ENCODE measurements at places on chromosomes 5 and 9.

DNA sequence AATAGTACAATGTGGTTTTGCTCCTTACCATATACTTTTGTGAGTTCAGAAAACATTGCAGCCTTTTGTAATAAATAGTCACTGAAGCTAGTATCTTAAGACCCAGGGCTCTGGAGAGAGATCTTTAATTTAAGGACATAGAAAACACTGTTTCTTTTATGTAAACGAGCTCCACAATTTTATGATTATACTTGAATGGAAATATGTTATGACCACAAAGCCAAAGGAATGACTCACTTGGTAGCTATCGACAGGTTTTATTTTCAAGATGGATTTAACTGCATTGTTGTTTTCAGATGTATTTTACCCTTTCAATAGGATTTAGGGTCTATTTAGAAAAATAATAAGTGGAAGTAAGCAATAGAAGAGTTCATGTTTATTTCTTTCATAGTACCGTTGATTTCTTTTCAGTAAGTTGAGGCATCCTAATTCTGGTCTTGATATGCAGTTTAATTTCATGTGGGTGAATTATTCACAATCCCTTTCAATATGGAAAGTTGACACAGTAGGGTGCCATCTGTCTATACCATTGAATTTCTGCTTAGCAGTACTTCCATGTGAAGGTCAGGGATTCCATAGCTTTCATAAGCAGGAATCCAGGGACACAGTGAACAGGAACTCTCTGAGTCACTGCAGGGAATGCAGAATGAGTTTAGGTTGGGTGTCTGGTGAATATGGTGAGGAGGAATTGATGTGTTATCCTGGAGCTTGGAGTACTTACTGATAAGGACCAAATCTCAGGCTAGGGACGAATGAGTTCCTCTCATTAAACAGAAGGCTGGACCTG is 157.6 kb downstream of the CD180 start:
- H3K27ac ChIP-seq = no peak overlapping the region
- H3K27me3 ChIP-seq = no peaks in the 10 kb centered on the region
- H3K4me1 ChIP-seq = no peaks in the 10 kb centered on the region

DNA sequence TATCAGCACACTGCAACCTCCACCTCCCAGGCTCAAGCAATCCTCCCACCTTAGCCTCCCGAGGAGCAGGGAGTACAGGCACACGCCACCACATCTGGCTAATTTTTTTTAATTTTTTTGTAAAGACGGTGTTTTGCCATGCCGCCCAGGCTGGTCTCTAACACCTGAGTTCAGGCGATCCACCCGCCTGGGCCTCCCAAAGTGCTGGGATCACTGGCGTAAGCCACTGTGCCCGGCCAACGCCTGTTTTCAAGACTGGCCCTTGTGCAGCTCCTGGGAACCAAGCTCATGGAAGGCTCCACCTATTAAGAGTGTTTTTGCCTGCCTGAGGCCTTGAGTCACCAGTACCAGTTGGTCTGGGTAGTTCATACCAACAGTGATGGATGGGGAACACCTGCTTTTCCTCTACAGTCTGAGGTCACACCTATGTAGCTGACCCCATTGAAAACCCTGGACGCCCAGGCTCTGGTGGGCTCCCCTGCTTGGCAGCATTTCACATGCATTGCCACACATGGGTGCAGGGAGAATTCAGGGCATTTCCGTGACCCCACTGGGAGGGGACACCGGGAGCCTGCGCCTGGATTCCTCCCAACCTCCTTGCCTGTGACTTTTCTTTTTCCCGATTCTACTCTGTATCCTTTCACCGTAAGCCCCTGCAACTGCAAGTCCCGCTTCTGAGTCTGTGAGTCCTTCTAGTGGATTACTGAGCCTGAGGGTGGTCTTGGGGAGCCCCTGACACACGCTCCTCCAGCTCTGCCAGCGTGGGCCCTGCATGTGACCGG is 63.5 kb downstream of the ZNF354C start:
- H3K27ac ChIP-seq = no peak overlapping the region
- DNase-seq = no peak
- no peak overlapping the region for H3K4me3 ChIP-seq

GRCh38 chr9:124442379-124442778 is 7.9 kb upstream of the ADGRD2 start:
- no peaks in the 10 kb centered on the region for H3K4me1 ChIP-seq
- H3K4me3 ChIP-seq = no peak overlapping the region
- no peak overlapping the region for H3K27ac ChIP-seq
- H3K27me3 ChIP-seq = peaks cover 15% of the 10 kb centered on the region
- no peak for DNase-seq

GRCh38 chr9:85536076-85536475 is 205.7 kb downstream of the AGTPBP1 start:
- H3K27ac ChIP-seq = no peak overlapping the region
- no peak overlapping the region for H3K4me3 ChIP-seq
- no peak for DNase-seq
- H3K27me3 ChIP-seq = no peaks in the 10 kb centered on the region
- no peaks in the 10 kb centered on the region for H3K4me1 ChIP-seq

- DNase-seq = no peak
- no peaks in the 10 kb centered on the region for H3K36me3 ChIP-seq
- no peak overlapping the region for H3K27ac ChIP-seq
- no peaks in the 10 kb centered on the region for H3K27me3 ChIP-seq
- H3K4me3 ChIP-seq = no peak overlapping the region
These were observed 563.9 kb upstream of the ADAMTS16 start for GRCh38 chr5:4576161-4576748.

DNA sequence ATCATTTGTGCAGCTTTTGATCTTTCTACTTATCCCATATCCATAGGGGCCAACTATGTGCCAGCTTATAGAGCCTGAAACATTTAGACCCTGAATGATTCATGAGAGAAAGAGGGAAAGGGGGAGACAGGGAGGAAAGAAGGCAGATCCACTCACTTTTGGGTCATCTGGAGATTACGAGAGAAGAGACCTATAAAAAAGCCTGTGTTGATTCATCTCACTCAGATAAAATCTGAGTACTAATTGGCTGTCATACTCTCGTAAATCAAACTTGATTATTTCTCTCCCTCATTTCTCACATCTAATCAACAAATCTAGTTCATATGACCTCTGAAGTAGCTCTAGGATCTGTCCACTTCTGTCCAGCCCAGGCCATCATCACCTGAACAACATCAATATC is 137.1 kb downstream of the ARL15 start:
- no peak overlapping the region for H3K4me3 ChIP-seq
- no peaks in the 10 kb centered on the region for H3K27me3 ChIP-seq
- H3K27ac ChIP-seq = no peak overlapping the region

DNA sequence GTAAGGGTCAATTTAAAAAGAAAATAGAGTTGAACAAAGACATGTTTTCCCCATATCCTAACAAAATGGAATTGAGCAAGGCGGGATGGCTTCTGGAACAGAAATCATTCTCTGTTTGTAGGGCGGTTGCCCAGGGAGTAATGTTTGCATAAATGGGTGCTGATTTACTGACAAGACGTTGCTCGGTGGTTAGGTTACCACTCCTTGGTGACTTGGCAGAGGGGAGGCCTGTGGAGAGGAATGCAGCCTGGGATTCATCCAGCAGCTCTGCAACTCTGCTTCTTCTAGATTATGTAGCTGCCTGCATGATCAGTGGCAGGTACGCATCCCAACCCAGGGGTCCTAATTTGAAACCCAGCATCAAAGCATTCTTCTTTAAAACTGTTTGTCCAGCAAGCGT is 200.2 kb downstream of the CFAP90 start:
- H3K27ac ChIP-seq = no peak overlapping the region
- no peak for DNase-seq
- H3K4me3 ChIP-seq = no peak overlapping the region
- no peaks in the 10 kb centered on the region for H3K4me1 ChIP-seq

GRCh38 chr9:86238861-86239770 is 20.3 kb downstream of the C9orf153 start:
- no peak overlapping the region for H3K27ac ChIP-seq
- H3K4me1 ChIP-seq = no peaks in the 10 kb centered on the region
- no peak for DNase-seq
- no peak overlapping the region for H3K4me3 ChIP-seq
- H3K36me3 ChIP-seq = no peaks in the 10 kb centered on the region

GRCh38 chr9:30995956-30996738 is 1388.3 kb upstream of the ACO1 start:
- H3K27me3 ChIP-seq = no peaks in the 10 kb centered on the region
- H3K36me3 ChIP-seq = no peaks in the 10 kb centered on the region
- no peaks in the 10 kb centered on the region for H3K4me1 ChIP-seq
- no peak for DNase-seq
- H3K4me3 ChIP-seq = no peak overlapping the region

GRCh38 chr5:82160948-82161347 is 117.2 kb downstream of the RPS23 start:
- no peak overlapping the region for H3K27ac ChIP-seq
- no peaks in the 10 kb centered on the region for H3K36me3 ChIP-seq

GRCh38 chr5:81650987-81651386 is 99.9 kb downstream of the SSBP2 start:
- H3K27me3 ChIP-seq = no peaks in the 10 kb centered on the region
- no peak overlapping the region for H3K27ac ChIP-seq
- peaks cover 6% of the 10 kb centered on the region for H3K4me1 ChIP-seq
- DNase-seq = no peak

DNA sequence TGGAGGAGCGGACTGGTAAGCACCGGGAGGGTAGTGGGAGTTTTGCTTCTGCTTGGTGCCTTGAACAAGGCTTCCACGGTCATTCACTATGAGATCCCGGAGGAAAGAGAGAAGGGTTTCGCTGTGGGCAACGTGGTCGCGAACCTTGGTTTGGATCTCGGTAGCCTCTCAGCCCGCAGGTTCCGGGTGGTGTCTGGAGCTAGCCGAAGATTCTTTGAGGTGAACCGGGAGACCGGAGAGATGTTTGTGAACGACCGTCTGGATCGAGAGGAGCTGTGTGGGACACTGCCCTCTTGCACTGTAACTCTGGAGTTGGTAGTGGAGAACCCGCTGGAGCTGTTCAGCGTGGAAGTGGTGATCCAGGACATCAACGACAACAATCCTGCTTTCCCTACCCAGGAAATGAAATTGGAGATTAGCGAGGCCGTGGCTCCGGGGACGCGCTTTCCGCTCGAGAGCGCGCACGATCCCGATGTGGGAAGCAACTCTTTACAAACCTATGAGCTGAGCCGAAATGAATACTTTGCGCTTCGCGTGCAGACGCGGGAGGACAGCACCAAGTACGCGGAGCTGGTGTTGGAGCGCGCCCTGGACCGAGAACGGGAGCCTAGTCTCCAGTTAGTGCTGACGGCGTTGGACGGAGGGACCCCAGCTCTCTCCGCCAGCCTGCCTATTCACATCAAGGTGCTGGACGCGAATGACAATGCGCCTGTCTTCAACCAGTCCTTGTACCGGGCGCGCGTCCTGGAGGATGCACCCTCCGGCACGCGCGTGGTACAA is 556 bp downstream of the PCDHGC3 start:
- no peak for DNase-seq
- H3K36me3 ChIP-seq = no peaks in the 10 kb centered on the region
- peak overlapping the region; percentile 70 for H3K27ac ChIP-seq
- H3K4me1 ChIP-seq = peaks cover 16% of the 10 kb centered on the region
- H3K4me3 ChIP-seq = peak overlapping the region; percentile 92

DNA sequence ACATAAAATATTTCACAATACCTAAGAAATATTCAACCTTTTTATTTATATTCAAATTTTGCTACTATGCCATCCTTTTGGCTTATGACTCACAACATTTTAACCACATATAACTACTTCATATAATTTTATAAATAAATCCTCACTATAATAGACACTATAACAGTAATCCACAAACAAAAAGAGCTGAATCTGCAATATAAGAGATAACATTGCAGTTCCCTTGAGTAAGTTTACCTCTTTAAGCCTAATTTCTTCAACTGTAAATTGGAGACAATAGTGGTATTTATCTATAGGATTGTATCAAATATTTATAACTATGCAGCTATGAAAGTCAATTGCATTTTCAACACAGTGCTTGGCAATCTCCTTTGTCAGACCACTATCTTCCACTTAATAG is 1084.5 kb downstream of the NR2F1-AS1 start:
- no peak overlapping the region for H3K27ac ChIP-seq
- no peaks in the 10 kb centered on the region for H3K4me1 ChIP-seq
- no peaks in the 10 kb centered on the region for H3K27me3 ChIP-seq
- no peaks in the 10 kb centered on the region for H3K36me3 ChIP-seq
- no peak overlapping the region for H3K4me3 ChIP-seq

GRCh38 chr9:108058135-108058814 is 568.7 kb upstream of the KLF4 start:
- H3K4me3 ChIP-seq = no peak overlapping the region
- H3K27me3 ChIP-seq = peaks cover 5% of the 10 kb centered on the region
- H3K27ac ChIP-seq = no peak overlapping the region
- no peaks in the 10 kb centered on the region for H3K4me1 ChIP-seq
- no peak for DNase-seq

DNA sequence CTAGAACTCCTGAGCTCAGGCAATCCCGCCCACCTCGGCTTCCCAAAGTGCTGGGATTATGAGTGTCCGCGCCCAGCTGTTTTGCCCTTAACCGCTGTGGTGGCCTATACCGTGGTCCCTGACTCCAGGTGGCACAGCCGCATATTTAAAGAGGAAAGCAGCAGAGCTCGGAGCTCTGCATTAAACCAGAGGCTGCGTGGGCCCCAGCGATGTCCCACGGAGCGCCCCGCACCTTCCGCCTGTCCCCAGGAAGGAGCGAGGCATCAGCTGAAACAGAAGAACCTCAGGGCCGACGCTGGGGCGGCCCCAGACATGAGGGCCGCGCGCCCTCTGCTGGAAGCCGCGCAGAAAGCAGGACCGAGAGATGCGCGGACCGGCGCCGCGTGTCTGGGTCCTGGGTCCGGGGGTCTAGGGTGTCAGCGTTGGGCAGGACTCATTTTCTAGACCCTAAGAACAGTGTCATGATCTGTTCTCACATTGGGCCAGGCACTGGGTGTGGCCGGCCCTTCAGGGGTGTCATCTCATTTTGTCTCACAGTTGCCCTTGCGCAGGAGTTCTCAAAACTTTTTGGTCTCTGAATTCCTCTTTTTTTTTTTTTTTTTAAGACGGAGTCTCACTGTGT is 37.7 kb downstream of the LAMC3 start:
- H3K36me3 ChIP-seq = no peaks in the 10 kb centered on the region
- peak; percentile 76 for DNase-seq
- no peak overlapping the region for H3K27ac ChIP-seq
- H3K4me3 ChIP-seq = no peak overlapping the region
- peaks cover 2% of the 10 kb centered on the region for H3K4me1 ChIP-seq
- H3K27me3 ChIP-seq = peaks cover 3% of the 10 kb centered on the region

- peaks cover 2% of the 10 kb centered on the region for H3K36me3 ChIP-seq
- peaks cover 6% of the 10 kb centered on the region for H3K4me1 ChIP-seq
- no peak for DNase-seq
These were observed 82.3 kb downstream of the PTCD2 start for GRCh38 chr5:72402381-72402890.
